ENCODE measurements at places on chromosomes 3 and 15.

DNA sequence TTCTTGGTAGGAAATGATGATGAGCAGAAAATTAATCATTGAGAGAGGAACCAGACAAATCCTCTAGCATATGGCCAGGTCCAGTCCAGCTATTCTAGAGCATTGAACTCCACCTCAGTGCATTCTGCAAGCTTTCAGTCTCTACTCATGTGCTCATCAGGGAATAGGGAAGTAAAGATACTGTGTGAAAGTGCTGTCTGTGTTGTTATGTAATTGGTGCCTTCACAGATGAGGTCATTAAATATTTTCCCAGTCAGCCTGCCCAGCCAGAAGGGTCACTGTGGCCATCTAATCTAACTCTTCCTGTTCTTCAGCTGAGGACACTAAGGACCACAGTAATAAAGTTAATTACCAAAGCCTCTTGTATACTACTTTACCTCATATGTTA, 28.2 kb downstream of the C3orf62 start:
- no peak for DNase-seq

DNA sequence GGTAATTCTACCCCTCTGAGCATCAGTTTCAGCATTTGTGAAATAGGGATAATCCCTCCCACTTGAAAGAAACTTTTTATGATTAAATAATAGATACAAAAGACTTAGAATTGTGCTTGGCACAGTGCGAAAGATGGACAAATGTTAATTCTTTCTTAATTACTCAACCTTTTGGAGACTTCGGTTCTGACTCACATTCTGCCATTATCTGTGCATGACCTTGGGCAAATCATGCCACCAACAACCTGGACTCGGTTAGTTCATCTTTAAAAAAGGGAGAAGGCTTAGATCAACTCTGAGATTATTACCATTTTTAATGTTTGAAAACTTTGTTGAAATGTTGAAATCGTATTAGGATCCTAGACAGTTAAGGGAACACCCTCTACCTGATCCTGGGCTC, 40.6 kb upstream of the POLR2M start:
- no peak for DNase-seq

- DNase-seq, result no peak
These were observed 351.2 kb downstream of the RAP2B start for GRCh38 chr3:153513236-153513635.

GRCh38 chr15:69457304-69458280, 5.0 kb downstream of the RPLP1 start:
- DNase-seq, result no peak

DNA sequence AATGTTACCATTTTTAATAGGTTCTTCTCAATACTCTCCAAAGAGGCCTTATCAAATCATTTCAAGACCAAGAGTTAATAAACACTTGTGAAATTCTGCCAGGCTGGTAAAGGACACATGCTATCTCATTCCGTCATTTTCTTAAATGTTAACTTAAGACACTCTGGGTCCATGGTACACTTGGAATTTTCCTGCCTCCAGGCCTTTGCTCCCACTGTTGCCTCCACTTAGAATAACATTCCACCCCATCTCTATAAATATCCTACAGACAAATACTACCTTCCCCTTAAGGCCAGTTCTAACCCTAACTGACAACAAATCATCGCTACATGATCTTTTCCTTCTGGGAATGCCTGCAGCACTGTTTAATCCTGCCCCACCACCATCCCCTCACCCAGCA, 24.1 kb downstream of the MAGI1 start:
- no peak for DNase-seq

GRCh38 chr15:69723404-69724096, 270.9 kb downstream of the RPLP1 start:
- no peak for DNase-seq

GRCh38 chr3:124584245-124584551, 146.1 kb upstream of the UMPS start:
- DNase-seq, result no peak

DNA sequence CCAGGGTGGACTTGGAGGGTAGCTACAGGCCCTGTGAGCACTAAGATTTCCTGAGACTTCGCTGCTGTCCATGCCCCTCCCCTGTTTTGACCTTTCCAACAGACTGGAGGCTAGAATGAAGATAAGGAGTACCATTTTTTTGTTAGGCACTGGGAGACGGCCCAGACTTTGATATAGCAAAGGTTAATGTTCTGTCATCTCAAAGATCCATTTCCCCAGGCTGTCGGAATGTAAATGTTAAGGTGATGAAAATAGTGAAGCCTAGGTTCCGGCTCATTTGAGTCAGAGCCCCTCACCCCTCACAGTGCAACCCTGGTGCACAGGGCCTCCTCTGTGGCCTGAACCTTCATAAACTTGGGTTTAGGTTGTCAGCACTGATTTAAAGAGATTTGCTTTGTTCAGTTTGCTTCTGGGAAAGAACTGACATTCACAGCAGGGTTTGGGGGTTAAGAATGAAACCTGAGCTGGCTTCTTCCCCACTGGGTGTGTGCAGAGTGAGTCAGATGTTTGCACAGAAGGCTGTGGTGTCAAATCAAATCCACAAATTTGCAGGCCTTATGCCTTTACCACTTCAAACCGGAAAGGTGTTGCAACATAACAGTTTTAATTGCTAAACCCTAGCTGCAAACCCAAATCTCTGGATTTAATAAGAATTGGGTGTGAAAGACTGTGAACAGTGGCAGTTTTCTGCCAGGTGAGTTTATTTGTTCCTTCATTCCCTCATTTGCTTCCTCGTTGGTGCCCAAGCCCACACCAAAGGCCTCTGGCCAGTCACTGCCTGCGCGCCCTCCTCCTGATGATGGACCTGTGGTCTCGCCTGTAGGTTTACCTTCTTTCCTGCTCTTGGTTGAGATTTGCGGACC, 20.6 kb upstream of the KCTD6 start:
- peak; percentile 12 for DNase-seq

- no peak for DNase-seq
These were observed 331.2 kb upstream of the TBL1XR1 start for GRCh38 chr3:177528306-177529070.

DNA sequence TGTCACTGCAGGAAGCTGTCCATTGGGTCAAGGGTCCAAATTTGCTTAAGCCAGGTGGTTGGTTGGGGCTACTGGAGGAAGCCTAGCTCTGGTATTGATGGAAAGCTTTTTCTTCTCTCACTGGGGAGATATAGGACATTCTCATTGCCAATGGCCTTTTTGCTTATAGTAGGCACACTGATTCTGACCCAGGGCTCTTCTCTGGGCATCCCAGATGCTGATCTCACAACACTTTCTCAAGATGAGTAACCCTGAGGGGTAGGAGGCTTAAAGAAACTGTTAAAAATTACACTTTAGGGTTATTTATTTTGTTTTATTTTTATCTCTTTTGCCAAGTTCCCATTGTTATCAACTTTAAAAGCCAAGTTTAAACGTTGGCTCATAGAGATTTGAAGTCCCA, 337.8 kb downstream of the LRRC3B start:
- DNase-seq, result no peak

DNA sequence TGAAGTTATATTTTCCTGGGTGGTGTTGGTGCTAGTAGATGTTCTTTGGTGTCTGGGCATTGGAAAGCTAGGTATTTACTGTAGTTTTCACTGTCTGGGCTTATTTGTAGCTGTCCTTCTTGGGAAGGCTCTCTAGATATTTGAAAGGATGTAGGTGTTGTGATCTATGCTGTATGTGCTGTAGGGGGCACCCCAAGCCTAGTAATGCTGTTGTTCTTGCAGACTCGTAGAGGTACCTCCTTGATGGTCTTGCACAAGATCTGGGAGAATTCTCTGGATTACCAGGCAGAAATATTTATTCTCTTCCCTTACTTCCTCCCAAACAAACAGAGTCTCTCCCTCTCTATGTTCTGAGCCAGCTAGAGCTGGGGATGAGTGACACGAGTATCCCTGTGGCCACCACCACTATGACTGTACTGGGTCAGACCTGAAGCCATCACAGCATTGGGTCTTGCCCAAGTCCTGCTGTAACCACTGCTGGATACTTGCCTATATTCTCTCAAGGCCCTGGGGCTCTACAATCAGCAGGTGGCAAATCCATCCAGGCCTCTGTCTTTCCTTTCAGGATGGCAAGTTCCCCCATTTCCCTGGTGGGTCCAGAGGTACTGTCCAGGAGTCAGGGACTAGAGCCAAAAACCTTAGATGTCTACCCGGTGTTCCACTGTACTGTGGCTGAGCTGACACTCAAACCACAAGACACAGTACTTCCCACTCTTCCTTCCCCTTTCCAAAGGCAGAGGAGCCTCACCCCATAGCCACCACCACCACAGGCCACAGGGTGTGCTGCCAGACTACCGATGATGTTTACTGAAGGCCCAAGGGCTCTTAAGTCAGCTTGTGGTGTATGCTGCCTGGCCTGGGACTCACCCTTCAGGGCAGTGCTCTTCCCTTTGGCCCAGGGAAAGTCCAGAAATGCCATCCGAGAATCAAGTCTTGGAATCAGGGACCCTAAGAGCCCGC, 195.2 kb upstream of the DPPA4 start:
- peak; percentile 29 for DNase-seq

GRCh38 chr3:70400194-70400593, 87.8 kb upstream of the MDFIC2 start:
- no peak for DNase-seq

DNA sequence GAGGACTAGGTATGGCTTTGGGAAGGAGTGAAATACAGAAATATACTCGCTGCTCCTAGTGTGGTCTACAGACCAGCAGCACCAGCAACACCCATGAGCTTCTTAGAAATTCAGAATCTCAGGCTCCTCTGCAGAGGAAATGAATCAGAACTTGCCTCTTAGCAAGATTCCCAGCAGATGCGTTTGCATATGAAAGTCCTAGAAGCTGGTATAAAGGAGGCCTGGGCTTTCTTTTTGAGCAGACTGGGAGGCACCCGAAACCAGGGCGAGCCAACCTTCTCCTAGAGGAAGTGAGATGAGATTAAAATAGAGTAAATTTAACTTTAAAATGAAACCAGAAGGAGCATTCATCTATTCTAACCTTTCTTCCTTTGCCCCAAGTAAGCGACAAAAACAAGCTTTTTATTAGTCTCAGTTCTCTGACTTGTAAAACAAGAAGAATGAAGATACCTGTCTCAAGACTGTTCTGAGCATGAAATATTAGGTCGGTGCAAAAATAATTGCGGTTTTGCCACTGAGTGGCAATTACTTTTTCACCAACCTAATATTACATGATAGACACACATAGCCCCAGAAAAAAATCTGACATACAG, 140.0 kb downstream of the PDZRN3 start:
- DNase-seq, result no peak

- DNase-seq, result no peak
These were observed 209.3 kb downstream of the CD47 start for GRCh38 chr3:107881509-107881908.

- no peak for DNase-seq
These were observed 53.1 kb upstream of the SLC7A14 start for GRCh38 chr3:170638988-170639387.

DNA sequence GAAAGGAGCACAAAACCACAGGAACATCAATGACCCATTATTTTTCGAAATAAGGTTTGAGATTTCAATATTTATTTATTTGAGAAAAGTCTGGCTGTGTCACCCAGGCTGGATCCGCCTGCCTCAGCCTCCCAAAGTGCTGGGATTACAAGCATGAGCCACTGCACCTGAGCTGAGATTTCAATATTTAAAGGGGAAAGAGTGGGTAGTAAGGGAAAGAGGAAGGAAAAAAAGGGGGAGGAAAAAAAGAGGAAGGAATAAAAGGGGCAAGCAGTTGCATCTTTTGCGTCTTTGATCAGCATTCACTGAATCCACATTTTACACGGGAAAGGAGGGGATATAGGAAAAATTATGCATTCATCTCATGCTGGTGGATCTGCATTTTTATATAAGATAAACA, 47.4 kb downstream of the ERICH6 start:
- DNase-seq, result no peak

GRCh38 chr15:95162069-95162468, 930.7 kb downstream of the MCTP2 start:
- DNase-seq, result no peak

- DNase-seq, result no peak
These were observed 2.7 kb upstream of the FNDC3B start for GRCh38 chr3:172036541-172037215.

DNA sequence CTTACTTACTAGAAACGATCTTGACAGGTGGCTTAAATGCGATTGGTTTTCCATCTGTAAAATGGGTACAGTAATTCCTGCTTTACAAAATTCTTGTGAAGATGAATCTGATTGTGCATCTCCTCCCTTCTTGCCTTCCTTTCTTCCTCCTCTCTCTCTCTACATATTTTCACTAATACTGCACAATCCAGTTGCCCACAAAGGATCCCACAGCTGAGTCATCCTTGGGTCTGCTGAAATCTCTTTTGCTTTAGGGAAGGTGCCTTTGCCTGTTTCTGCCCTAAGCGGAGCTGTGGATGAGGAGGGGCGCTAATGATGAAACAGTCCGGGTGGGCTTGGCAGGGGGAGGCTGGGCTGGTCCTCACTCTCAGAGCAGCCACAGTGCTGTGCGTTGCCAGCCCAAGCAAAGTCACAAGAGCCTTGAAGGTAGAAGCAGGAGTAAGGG, 46.1 kb downstream of the AMOTL2 start:
- no peak for DNase-seq

- no peak for DNase-seq
These were observed 336.9 kb downstream of the NLGN1 start for GRCh38 chr3:173734473-173734872.

- DNase-seq, result no peak
These were observed 17.4 kb upstream of the TRMT10C start for GRCh38 chr3:101544161-101544850.

GRCh38 chr3:94709249-94709902, 646.5 kb downstream of the NSUN3 start:
- DNase-seq, result no peak
